ENCODE measurements at places on chromosomes 3 and 15.

DNA sequence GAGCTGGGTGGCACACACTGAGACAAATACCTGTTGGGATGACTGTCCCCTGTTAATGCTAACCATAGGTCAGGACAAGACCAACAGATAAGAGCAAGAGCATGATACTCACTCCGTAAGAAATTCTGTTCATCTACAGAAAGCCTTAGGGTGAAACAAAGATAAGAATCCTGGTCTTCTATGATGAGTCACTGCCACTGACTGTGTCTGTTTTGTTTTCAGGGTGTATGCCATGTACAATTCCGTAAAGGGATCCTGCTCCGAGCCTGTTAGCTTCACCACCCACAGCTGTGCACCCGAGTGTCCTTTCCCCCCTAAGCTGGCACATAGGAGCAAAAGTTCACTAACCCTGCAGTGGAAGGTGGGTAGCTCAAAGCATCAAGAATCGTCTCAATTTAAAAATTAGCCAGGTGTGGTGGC is 141.1 kb downstream of the GHSR start:
- DNase-seq = no peak

DNA sequence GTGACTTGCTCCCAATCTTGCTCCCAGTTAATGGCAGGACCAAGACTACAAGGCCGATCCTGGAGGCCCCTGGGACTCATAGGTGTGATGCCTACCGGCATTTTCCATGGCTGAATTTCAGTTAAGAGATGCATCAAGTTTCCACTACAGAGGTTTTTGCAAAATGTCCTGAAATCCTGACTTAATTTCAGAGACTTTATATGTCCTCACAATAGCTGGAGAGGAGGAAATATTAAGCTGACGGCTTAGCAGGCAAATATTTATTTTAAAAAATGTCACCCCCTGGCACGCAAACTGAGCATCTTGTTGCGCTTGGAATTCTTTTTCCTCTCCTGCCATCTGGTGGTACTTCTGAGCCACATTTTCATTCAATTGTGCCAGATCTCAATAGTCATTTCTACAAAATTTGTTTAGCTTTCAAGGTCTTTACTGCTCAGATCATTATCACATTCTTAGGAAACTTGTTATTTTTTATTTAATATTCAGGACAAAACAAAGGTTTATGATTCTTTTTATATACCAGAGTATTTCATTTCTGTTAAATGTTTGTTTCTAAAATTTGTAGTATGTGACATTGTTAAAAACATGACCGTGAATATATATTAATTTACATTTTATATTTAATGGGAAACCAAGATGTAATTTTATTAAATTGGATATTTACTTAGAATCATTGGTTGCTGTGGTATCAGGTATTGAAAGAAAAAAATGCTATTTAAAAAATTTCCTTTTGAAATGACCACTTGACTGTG is 189.2 kb upstream of the THRB start:
- DNase-seq = peak; percentile 16

DNA sequence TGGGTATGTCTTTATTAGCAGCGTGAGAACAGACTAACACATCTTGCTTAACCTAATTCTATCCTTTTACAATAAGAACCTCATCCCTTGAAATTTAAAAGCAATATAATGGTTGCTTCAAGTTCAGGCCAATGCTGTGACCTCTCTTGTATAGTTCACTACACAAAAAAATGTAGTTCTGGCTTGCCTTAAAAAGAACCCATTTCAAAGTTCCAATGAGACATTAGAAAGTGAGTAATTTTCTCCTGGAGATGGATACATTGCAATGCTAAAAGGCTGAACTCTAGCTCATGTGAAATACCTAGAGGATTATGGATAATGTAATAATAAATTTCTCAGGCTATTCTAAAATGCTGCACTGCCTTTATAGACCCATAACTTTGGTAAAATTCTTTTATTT is 47.8 kb downstream of the ATP13A4 start:
- no peak for DNase-seq

GRCh38 chr3:150146991-150147761 is 176.5 kb upstream of the PFN2 start:
- DNase-seq = peak; percentile 79

DNA sequence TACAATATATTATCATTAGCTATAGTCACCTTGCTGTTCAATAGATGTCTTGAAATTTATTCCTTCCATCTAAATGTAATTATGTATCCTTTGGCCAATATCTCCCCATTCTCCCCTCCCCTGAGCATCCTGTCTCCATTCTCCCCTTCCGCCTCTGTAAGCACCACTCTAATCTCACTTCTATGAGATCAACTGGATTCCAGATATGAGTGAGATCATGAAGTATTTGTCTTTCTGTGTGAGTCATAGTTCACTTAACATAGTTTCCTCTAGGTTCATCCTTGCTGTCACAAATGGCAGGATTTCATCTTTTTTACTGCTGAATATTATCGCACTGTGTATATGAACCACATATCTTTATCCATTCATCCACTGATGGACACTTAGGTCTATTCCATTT is 148.8 kb upstream of the NDN start:
- DNase-seq = no peak

- DNase-seq = no peak
Measured at GRCh38 chr3:56342475-56342874, 125.8 kb downstream of the ERC2 start.

DNA sequence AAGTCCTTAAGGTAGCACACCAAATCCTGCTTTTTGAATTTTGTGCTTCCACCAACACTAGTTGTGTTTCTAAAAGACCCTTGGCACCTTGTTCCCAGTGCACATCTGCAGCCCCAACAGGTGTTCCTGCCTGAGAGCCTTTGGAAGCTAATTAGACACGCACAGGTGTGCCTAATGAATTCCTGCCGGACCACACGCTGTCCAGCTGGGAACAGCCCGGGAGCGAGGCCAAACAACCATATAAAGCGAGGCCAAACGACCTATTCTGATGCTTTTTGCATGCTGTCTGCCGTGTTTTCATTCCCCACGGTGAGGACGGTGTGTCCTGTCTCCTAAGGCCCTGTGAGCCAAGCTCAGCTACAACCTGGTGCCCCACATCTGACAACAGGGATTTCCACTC is 99.5 kb downstream of the ATG7 start:
- DNase-seq = no peak

GRCh38 chr3:66023738-66024385 is 14.9 kb downstream of the MAGI1 start:
- no peak for DNase-seq

DNA sequence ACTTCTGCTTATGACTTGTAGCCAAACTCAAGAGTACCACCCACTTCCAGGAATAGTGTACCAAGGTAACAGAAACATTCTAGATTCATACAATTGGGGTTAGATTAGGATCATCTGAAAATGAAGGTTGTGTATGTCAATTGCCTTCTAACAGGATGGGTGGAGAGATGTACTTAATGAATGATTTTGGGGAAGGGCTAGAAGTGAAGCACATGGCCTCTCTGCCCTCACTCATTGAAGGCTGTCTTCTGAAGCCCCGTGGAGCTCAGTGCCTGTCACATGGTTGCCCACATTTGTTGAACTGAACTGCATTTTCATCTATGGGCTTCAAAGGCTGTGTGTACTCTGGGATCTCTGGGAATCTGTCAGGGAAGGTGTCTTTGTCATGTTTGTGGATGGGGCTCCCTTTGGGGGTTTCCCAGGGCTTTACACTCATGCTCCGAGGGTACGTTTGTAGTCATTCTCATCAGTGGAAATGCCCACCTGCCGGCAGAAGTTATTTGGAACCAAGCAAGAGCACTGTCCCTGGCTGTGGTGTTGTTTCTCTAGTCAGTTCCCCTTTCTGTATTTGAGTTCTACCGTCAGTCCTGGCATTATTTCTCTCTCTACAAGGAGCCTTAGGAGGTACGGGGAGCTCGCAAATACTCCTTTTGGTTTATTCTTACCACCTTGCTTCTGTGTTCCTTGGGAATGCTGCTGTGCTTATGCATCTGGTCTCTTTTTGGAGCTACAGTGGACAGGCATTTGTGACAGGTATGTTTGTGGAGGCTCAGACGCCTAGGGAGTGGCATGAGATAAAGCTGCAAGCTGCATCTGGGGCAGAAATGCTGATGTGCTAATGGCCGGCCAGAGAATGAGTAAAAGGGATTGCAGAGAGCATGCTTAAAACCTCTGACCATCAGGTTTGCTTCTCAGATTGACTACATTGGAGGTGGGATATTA is 22.4 kb downstream of the CD86 start:
- peak; percentile 82 for DNase-seq

GRCh38 chr15:49452595-49452994 is 29.6 kb downstream of the FGF7 start:
- no peak for DNase-seq

GRCh38 chr3:55180936-55181535 is 253.2 kb upstream of the LRTM1 start:
- DNase-seq = peak; percentile 49

Data from GM12865 (cell line).